Tongue (tissue), 3 donors: ENCODE measurements at places on chromosomes 6 and 20. TPM values are rescaled to one million over a fixed set of nuclear protein-coding genes. Genes with fewer than 3 reads are reported as not detected.

DNA sequence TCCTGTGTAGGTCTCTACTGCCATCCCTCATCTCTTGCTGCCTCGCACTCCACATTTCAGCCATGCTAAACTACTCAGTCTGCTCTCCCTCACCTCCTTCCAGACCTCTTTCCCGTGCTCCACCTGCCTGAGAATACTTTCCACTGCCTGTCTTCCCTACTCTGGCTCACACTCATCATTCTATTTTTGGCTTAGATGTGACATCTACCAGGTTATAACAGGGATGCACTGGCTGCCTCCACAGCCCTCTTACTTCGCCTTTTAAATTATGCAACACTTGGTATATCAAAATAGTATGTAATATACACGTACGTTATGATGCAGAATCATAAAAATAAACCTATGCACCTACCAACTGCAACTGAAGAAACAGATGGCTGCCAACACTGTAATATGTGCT, 222.8 kb upstream of the DTNBP1 start:
- DNase-seq = no peak

DNA sequence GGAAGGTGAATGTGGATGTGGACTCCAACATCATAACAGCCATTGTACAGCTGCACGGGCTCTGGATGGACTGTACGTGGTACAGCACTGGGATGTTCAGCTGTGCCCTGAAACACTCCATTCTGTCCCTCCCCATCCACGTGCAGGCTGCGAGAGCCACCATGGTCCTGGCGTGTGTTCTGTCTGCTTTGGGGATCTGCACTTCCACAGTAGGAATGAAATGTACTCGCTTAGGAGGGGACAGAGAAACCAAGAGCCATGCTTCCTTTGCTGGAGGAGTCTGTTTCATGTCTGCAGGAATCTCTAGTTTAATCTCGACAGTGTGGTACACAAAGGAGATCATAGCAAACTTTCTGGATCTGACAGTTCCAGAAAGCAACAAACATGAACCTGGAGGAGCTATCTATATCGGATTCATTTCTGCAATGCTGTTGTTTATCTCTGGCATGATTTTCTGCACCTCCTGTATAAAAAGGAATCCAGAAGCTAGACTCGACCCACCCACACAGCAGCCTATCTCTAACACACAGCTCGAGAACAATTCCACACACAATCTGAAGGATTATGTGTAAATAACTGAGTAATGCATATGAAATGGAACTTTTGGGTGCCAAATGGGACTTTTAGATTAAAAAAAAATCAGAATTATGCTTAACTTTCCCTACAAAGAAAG, 12.1 kb downstream of the CLDN20 start:
- no peak for DNase-seq

Gene THBD
- 26.6 TPM for total RNA-seq

DNA sequence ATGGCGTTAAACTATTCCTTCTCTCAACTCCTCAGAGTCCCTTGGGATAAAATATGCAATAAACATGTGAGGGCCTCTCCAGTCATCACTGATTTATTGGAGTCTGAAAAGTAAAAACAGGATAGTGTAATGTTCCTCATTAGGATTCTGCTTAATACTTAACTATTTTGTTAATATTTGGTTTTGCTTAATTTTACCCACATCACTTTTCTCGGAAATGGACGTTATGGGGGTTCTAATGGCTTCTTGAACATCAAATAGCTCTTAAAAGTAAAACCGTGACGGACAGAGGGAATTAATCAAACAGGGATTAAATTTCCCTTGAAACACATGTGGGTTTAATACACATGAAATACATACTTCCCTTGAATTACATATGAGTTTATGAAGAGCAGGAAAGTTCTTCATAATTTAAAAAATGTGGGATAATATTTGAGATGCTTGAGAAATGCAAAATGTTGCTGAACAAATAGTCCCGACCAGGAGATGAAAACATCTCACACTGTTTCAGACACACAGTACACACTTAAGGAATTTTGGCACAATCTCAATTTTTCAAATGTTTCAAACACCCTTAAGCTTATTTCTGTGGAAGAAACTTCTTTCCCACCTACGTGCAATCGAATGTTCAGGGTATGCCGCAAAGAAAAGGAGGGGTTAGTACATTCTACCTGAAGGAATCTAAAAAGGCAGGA, 38.4 kb upstream of the EIF2S2 start:
- DNase-seq = no peak

DNA sequence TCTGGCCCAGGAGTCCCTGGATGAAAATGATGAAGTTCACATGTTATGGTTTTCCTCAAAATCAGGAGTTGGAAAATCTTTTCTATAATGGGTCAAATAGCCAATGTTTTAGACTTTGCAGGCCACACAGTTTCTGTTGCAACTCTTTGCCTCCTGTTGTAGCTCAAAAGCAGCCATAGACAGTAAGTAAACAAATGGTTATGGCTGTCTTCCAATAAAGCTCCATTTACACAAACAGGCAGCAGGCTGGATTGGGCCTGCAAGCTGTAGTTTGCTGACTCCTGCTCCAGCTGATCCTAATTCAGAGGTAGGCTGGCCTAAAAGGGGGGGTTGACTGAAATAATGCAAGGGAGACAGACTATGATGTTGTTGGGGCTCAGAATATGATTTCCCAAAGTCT, 33.0 kb downstream of the METTL24 start:
- peak; percentile 86 for DNase-seq

- DNase-seq = no peak
These were observed 33.9 kb upstream of the FBXO30 start for GRCh38 chr6:145848541-145848940.

Gene PRR18
- 0.10 TPM for total RNA-seq

GRCh38 chr6:124470803-124471202, 491.4 kb upstream of the RNF217 start:
- no peak for DNase-seq

GRCh38 chr6:68724060-68724459, 89.0 kb downstream of the ADGRB3 start:
- peak; percentile 46 for DNase-seq

- DNase-seq = no peak
These were observed 21.7 kb upstream of the FAM217A start for GRCh38 chr6:4100655-4101054.

Gene TRPC4AP
- 64.0 TPM for total RNA-seq

GRCh38 chr6:43271103-43271815, 26.8 kb upstream of the SLC22A7 start:
- DNase-seq = no peak

GRCh38 chr6:136788069-136788902, 4.0 kb downstream of the MAP3K5 start:
- no peak for DNase-seq

DNA sequence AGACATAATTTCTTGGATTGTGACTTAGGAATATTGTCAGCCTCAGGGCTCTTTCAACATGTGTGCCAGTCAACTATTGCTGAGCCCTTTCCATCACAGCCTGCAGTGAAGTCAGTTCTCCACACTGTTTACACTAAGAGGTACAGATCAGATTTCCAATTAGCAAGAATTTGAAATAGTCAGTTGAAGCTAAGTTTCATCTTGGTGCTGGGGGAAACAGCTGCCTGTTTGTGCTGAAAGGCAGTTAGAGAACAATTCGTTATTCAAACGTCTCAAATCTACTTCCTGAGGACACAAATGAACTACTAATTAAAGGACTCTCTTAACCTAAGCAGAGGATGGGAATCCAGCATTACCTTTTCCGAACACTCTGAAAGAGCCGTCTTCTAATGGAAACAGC, 25.9 kb downstream of the ADGRF1 start:
- DNase-seq = peak; percentile 61

DNA sequence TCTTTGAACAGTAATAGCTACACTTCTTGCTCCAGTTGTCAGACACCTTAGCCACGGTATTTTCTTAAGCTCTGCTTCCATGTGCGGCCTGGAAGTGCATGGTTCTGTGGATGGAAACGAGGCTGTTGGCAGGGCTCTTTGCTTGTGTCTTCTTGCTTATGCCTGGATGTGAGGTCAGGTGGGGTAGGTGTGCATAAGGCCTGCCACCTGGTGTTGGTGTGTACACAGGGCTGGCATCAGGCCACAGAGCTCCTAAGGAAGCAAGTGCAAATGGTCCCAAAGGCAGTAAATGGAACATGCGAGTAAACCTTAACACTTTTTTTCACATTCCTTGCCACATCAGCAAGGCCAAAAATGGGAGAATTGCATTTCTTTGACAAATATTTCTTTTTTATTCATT, 158.1 kb upstream of the GMDS start:
- no peak for DNase-seq

Gene ADA
- 7.3 TPM for total RNA-seq

DNA sequence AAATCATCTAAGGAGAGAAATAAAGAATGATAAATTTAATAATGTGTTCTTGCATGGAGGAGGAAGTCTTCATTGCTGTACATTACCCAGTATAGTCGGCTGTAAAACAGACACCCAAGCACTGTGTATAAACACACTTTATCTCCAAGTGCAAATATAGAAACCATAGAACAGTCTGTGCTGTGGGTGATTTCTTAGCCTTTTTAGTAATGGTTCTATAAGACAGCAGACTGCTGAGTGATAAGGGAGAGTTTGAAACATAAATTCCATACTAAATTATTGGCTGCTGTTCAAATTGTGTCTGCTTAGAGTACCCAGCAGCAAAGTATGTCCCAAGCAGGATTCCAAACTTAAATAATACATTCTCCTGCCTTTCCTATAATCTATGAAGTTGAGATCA, 4.6 kb downstream of the FILIP1 start:
- DNase-seq = peak; percentile 66

Gene SLC32A1
- total RNA-seq = not detected

GRCh38 chr6:161191007-161191406, 82.9 kb downstream of the AGPAT4 start:
- DNase-seq = no peak

- DNase-seq = no peak
These were observed 233.5 kb upstream of the SGK1 start for GRCh38 chr6:134551245-134551960.

Gene JARID2
- 18.2 TPM for total RNA-seq

Gene NHLRC1
- 3.2 TPM for total RNA-seq

Gene SDCBP2
- total RNA-seq = 3.6 TPM

Gene GFOD1
- 16.0 TPM for total RNA-seq

GRCh38 chr20:25538838-25539665, 46.3 kb downstream of the NINL start:
- DNase-seq = no peak

GRCh38 chr6:125549202-125549884, 200.1 kb upstream of the HEY2 start:
- DNase-seq = no peak

GRCh38 chr20:17493173-17493572, 38.0 kb downstream of the BFSP1 start:
- no peak for DNase-seq

Gene RBPJL
- not detected for total RNA-seq

Gene LY6G6D
- not detected for total RNA-seq

DNA sequence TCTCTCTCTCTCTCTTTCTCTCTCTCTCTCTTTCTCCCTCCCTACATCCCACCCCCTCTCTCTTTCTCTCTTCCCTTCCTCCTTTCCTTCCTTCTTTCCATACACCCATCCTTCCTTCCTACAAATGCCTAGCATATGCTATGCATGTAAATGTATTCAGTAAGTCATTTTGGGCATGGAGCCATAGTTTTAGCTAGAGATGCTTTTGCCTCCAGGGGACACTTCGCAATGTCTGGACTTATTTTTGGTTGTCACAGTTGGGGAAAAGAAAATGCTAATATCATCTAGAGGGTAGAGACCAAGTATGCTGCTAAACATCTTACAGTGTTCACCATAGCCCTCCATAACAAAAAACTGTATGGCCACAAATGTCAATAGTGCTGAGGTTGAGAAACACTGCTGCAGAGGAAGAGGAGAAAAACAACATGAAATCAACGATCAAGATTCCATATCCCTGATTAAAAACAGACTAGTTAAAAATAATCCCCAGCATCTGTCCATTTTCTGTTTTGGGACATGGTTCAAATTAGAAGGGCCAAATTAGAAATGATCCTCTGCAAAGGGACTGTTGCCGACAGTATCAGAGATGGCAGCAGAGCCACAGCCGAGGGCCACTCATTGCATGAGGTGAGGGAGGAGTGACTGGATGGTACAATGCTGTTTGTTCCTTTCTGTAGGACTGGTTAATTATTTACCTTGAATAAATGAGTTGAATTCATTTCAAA, 152.7 kb downstream of the SH3BGRL2 start:
- peak; percentile 22 for DNase-seq

GRCh38 chr6:113823916-113824315, 33.2 kb upstream of the MARCKS start:
- peak; percentile 13 for DNase-seq

DNA sequence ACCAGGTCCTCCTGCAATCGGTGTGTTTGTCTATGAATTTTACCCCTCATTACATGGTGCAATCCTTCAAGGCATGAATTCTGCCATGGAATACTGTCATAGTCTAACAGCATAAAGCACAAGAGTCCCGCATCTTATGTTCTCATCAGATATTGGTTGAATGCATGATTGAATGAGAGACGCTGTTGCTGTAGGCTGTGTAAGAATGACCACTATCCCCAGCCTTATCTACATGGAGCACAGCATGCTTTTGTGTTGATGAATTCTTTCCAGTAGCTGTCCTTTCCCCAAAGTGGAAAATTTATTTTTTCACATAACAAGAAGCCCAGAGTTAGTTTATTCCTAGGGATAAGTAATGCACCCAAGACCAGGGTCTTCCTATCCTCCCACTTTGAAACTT, 5.6 kb upstream of the TRAM2 start:
- no peak for DNase-seq

- DNase-seq = no peak
These were observed 55.1 kb downstream of the CDS2 start for GRCh38 chr20:5181958-5182357.

DNA sequence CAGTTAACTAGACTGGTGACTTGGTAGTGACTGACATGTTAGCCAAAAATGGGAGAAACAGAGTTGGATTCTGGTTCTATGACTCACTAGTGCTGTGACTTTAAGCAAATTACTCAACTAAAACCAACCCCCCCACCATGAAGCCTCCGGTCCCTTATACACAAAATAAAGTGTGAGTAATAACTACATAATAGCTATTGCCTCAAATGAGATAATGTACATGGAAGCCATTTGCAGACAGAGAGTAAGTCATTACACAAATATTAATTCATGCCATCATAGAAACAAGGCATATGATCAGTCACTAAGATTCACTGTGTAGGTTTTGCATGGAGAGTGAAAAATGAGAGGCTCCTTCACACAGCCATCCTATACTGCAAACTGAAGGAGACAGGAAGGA, 111.9 kb downstream of the HIVEP2 start:
- no peak for DNase-seq

DNA sequence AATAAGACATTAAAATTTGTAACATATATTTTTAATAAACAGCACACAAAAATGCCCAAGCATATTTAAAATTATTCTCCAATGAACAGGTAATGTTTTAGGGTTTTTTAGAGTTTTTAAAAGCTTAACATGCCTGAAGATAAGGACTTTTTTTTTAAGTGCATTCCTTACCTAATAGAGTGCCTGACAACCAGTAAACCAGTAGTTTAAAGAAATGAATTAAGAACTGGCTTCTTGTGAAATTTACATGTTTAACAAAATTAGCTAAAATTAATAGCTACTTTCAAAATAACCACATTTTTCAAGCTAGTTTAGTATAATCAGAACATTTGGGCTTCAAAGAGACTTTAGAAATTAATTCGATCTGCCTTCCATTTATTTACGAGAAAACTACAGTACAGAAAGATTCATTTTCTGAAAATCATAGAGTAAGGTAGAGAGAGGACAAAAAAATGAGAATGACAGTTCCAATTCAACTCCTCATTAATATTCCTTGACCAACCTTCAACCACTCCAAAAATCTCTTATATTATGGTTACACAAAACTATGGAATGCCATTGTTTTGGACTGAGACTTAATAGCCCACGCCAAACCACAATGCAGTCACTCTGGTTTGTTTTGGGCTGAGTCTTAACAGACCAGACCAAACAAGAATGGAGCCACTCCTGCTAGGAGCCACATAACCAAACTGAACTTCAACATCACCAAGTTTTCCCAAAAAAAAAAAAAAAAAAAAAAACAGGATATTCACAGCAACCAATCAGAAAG, 5.7 kb upstream of the PLN start:
- DNase-seq = no peak
